ENCODE measurements at places on chromosomes 11 and 22.
A peak's percentile ranks its signal among the peaks of the same experiment; 100 is the strongest.

DNA sequence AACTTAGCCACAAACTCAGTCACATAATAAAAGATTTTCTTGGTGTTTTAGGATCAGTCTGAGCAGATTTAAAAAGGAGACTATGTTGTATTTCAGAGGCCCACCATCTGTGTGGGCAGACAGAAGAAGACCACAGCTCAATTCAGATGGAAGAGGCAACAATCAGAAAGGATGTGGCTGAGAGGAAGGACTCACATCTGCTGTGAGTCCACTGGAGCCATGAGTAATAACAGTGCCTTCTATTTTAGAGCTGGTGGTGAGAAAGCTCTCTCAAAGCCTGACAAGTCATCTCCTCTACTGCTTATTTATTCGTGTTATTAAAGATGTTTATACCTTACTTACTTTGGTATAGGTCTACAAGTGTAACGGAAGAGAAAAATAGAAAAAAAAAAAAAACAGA, 357.2 kb downstream of the OPCML start:
- no peak for DNase-seq

DNA sequence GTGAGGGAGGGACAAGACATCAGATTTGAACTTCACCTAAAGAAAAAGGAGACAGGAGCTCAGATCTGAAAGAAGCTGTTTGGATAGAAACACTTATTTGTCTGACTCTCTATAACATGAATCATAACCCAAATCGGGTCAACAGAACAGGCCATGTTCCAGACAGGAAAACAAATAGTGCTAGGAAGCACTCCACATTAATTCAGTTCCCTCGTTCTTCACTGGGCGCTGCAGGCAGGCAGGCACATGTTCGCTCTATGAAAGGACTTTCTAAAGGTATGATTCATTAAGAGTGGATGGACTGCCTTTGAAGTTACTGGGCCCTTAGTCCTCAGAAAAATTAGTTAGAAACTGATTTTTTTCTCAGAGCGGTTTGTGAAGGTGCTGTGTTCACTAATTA, 137.5 kb upstream of the TRPC6 start:
- peak; percentile 20 for DNase-seq

- no peak for DNase-seq
These were observed 6.0 kb downstream of the B4GALNT4 start for GRCh38 chr11:375065-376025.

DNA sequence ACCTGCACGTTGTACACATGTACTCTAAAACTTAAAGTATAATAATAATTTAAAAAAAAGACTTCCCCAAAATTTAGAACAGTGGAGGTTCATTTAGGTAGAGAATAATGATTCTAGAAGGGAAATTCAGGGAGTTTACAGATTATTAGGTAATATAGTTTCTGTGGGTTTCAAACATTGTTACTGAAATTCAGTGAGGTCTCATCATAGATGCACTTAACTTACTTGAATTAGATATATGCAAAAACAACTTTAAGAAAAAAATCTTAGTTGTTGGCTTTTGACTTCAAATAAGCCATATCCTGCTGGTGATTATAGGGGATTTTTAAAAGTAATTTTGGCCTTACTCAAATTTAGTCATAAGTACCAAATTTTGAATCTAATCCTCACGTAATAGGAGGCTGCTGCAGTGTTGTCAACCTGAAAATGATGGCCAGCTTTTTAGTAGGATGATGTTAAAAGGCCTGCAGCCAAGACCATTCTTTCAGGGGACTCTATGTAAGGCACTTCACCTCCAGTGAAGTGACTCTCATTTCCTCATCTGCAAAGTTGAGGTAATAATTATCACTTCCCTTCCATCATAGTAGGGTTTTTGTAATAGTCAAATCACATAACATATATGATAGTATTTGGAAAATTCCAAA, 42.5 kb upstream of the KCNA4 start:
- DNase-seq, result no peak

DNA sequence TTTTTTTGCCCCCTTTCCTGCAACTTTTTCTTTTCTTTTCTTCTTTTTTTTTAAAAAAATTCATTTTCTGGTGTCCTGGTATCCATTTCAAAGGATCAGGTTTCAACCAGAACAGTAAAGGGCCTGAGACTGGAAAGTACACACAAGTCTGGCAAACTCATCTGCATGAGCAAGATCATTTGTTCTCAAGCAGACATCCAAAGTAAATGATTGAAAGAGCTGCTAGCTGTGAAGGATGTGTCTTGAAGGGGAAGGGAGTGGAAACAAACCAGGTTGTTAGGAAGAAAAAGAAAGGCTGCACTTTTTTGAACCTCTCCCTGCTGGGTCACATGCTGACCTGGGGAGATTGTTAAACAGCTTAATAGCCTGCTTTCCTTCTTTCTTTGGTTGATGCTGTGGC, 5.3 kb downstream of the YAP1 start:
- peak; percentile 65 for DNase-seq

DNA sequence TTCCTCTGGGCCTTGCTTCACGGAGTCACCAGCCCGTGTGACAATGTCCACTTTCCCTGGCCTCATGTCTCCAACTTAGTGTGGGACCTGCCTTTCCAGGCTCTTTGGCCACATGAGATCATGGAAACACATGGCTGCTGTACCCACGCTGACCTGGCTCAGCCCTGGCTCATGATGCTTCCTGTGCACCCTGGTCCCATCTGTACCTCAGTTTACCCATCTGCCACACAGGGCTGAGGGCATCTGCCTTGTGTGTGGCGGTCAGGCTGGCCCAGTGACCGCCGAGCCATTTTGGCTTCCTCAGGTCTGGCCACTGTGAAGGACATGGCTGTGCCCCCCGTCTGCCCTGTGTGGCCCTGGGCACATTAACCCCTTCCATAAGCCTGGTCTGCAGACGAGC, 32.2 kb upstream of the CCDC188 start:
- no peak for DNase-seq

DNA sequence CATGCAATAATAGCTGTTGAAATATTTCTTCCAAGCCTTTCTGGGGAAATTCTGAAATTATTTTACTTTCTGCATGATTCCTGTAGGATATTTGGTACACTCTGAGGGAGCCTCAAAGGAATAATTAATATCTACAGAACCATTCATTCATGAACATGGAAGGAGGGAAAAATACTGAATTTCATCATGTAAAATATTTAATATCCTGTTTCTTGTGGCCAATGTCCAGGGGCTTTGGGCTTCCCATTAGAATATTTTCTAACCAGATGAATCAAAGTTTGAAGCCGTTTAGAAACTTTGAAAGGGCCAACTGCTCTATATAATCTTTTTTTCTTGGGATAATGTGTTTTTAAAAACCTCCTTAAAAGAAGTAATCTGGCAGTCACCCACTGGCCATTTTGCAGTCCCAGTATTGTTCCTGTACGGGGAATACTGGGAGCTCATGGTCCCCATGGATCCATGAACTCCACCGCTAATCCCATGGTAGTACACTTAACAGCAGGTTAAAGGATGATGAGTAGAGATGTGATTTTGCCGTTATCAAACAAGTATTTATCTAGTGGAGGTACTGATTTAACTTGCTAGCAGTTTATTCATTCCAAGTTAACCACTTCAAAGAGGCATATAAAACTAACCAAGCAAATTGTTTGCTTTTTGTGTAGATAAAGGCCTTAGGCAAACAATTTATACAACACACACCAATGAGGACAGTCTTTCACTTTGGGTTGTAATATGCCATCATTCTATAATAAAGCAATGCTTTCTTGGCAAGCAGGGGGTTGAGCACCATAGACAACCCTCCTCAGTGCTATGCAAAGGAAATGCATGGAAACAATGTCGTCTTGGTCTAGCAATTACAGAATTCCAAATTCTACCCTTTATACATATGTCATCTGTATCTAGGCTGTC, 34.5 kb upstream of the BLID start:
- no peak for DNase-seq

GRCh38 chr11:22466809-22467208, 128.6 kb downstream of the SLC17A6 start:
- peak; percentile 61 for DNase-seq

GRCh38 chr11:124536520-124536919, 6.9 kb downstream of the OR8B12 start:
- peak; percentile 99 for DNase-seq
